Naive B cell (primary cell): ENCODE measurements at places on chromosomes 5 and 9.

DNA sequence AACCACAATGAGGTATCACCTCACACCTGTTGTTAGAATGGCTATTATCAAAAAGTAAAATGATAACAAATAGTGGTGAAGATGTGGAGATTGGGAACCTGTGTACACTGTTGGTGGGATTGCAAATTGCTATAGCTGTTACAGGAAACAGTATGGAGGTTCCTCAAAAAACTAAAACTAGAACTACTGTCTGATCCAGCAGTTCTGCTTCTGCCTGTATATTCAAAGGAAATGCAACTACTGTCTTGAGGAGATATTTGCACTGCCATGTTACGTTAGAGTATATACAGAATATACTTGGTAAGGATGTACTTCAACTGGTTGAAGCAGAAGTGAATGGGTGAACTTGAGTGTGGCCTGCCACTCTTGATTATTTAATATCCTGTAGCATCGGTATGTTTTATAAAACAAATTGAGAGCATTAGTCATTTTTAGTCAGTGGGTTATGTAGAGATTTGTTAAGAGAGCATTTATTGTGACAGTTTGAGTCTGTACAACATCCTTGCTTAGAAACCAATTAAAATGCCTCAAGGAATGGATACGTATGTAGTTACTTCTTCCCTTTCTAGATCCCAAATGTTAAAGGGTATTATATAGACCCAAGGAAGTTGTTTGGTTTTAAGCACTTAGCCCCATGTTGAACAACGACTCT is 37.5 kb downstream of the ZCCHC7 start:
- DNase-seq: peak; percentile 11

- no peak for DNase-seq
Measured at GRCh38 chr9:20292002-20292401, 330.3 kb downstream of the MLLT3 start.

GRCh38 chr5:37900692-37901091 is 60.9 kb upstream of the GDNF start:
- no peak for DNase-seq

GRCh38 chr5:35990520-35990919 is 670 bp downstream of the UGT3A1 start:
- no peak for DNase-seq

GRCh38 chr5:90641528-90641927 is 82.9 kb downstream of the ADGRV1 start:
- no peak for DNase-seq

GRCh38 chr5:149762958-149763630 is 33.0 kb downstream of the PPARGC1B start:
- DNase-seq: no peak

GRCh38 chr5:56591081-56591480 is 224.3 kb upstream of the MAP3K1 start:
- DNase-seq: no peak

- no peak for DNase-seq
Measured at GRCh38 chr5:73338256-73339050, 110.1 kb downstream of the FOXD1 start.

DNA sequence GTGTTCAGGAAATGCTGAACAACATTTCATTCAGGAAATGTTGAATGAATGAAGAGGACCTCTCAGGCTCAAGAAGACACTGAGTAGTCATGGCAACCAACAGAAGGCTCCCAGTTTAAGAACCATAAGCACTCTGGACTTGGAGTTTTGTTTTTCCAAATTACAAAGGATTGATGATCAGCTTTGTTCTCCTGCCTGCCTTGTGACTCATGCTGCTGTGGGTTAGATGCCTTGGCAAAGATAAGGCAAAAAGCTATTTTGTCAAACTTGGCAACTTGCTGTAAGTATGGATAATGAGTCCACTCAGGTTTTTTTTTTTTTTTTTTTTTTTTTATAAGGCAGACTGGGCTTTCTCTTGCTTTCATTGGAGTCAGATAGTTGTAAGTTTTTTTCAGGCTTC is 365.0 kb downstream of the TMEM232 start:
- no peak for DNase-seq

- no peak for DNase-seq
Measured at GRCh38 chr9:81465468-81466011, 223.8 kb downstream of the TLE1 start.
